LNCaP clone FGC (cell line): ENCODE measurements at places on chromosomes 6 and 20.

GRCh38 chr6:38192011-38192410 is 372.5 kb downstream of the ZFAND3 start:
- no peak for DNase-seq

DNA sequence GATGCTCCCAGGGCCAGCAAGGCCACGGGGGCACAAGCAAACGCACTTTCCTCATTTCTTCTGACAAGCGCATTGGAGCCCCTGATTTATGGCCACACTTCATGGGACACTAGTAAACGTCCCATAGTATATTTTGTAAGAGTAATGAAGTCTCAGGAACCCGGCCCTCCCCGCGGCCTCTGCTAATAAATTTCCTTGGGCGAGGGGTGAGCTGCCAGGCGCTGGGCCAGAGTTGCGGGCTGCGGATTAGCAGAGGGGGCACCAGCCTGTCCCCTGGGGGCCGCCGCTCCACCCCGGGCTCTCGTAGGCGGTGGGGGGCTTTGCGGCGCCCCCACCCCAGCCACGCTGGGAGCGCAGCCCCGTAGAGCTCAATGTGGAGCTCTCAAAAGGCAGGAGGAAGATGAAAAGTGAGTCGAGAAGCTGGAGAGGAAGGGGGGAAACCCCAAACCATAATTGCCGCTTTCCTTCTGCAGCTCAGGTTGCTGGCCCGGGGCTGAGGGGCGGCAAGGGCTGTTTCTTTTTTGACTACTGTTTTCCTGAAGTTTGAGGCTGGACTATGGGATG is 173.6 kb downstream of the CDC5L start:
- no peak for DNase-seq

- peak; percentile 92 for DNase-seq
These were observed 54.1 kb upstream of the SHLD1 start for GRCh38 chr20:5696011-5696559.

DNA sequence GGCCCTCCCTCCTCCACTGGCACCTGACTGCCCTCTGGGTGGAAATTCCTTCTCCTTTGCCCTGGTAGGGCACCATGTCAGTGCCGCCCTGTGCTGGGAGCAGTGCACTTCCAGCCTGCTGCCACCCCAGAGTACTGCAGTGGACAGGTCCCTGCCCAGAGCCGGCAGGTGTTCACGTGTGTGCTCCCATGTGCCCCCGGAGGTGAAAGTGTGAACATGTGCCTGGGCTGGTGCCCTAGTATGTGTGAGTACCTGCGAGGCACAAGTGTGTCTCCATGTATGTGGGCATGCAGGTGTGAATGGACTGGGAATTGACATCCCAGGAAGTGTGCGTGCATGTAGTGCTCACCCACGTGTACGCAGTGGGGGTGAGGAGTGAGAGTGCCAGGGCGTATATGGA is 29.4 kb downstream of the SDCBP2 start:
- no peak for DNase-seq

DNA sequence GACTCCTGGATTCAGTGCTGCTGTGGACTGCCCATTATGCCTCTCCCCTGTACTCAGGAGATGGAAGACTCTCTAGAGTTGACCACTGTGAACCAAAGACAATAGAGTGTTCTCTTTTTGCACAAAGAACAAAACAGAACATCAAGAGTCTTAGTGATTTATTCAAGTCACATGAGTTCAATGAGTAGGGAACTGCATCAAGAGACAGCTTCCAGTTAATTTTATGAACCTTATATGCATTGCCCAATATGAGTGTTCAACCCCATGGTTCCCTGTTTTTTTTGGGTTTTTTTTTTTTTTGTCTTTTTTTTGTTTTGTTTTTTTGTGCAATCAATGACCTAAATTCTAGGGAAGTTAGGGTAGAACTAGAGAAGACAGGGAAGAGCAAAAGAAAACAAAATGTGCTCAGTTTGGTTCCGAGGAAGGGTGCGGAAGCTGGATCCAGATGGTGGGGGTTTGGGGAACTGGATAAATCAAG is 224.3 kb downstream of the MAFB start:
- no peak for DNase-seq

DNA sequence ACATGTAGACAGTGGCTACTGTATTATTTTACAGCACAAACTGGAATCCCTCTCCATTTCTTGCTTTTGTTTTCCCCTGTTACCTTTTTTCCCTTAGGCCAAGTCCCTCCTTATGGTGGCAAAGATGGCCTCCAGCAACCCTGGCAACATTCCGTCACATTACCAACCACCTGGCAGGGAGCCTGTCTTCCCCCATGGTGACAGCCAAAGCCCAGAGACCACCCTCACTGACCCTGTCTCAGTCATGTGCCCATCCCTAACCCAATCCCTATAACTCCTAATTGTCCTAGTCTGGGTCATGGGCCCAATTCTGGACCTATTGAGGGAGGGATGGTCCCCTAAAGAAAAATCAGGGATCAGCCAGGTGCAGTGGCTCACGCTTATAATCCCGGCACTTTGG is 27.6 kb downstream of the PARD6B start:
- DNase-seq = no peak

- DNase-seq = no peak
These were observed 42.8 kb downstream of the SNHG17 start for GRCh38 chr20:38392356-38392755.

- DNase-seq = no peak
These were observed 985.1 kb downstream of the HACE1 start for GRCh38 chr6:103874575-103874974.

DNA sequence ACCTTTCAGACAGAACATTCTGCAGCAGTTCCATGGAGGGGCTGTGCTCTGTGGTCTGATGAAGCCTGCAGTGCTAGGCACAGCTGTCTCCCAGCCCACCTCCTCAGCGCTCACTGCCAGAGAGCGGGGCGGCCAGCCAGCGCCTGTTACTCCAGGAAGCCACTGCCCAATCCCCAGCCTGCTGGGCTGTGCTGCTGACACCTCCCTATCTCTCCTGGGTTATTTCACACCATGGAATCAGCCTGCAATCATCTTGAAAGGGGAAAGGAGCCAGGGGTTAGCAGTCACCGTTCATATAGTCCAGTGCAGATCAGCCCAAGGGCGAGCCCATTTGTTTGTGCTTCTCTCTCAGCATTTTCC is 46.3 kb upstream of the NHSL1 start:
- no peak for DNase-seq

DNA sequence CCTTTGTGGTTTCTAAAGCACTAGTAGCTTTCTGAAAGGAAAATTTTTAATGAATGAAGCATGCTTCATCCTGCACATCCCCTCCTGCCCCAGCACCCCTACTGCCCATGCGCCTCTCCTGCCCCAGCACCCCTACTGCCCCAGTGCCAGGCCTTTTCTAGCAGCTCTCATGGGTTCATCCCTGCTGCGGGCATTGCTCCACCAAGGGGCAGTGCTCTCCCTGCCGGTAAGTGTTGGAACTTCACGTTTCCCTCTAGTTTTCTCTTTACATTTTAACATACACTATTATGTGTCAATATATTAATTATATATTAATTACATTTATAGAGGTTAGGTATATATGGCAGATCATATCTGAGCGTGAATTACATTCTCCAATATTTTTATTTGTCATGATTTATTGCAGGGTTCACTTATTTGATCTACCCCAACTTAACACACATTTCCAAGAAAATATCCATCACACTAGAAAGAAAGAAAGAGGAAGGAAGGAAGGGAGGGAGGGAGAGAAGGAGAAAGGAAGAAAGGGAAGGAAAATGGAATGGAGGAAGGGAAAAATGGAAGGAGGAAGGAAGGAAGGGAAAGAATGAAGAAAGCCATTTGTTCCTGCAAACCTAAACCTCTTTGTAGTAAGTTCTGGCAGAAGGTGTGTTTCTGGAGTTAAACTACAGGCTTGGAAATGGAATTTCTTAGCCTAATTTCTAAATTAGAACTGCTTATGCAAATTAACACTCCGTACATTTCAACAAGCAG is 46.8 kb downstream of the CEP43 start:
- no peak for DNase-seq

DNA sequence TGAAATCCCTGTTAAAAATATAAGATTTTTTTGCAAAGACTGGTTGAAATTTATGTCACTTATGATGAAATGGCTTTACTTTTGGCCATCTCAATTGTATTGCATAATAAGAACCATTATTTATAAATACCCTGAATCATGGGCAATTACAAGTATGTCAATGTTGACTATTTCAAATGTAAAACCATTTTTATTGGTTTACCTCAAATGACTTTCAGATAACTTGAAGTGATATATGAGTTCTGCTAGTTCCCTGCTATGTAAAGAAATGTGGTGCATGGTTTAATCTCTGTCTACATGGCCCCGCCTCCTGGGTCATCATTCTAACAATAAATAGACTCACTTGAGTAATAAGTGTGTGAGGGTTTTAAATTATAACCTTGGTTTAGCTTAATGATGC is 275.6 kb upstream of the PREP start:
- peak; percentile 90 for DNase-seq

GRCh38 chr20:7935027-7935551 is 5.2 kb downstream of the HAO1 start:
- DNase-seq = no peak

DNA sequence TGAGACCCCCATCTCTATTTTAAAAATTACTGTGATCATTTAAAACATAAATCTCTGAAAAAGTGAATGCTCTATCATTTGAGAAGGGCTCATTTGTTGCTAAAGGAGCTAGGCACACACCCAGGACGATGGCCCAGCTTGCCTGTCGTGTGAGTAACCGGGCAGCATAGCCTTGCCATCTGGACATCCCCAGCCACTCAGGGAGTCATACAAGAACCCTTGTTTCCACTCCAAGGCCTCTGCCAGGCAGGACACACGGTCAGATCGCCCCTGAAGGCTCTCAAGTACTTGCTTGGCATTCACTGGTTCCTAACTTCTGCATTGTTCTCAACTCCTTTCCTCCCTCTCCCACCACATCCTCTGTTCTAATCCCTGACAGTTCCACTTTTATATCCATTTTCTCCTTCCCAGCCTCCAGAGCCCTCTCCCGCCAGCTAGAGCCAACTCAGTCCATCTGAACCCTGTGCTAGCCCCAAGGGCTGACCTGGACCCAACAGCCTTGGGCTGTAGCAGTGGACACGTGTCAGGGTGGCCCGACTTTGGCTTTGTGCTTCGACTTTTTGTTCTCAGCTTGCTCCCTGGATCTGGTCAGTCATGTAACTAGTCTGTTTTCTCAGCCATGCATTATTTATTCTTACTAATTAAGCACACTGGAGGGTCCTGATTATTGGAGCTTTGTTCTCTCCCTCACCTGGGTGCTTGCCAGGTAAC is 15.7 kb upstream of the EZR start:
- no peak for DNase-seq

DNA sequence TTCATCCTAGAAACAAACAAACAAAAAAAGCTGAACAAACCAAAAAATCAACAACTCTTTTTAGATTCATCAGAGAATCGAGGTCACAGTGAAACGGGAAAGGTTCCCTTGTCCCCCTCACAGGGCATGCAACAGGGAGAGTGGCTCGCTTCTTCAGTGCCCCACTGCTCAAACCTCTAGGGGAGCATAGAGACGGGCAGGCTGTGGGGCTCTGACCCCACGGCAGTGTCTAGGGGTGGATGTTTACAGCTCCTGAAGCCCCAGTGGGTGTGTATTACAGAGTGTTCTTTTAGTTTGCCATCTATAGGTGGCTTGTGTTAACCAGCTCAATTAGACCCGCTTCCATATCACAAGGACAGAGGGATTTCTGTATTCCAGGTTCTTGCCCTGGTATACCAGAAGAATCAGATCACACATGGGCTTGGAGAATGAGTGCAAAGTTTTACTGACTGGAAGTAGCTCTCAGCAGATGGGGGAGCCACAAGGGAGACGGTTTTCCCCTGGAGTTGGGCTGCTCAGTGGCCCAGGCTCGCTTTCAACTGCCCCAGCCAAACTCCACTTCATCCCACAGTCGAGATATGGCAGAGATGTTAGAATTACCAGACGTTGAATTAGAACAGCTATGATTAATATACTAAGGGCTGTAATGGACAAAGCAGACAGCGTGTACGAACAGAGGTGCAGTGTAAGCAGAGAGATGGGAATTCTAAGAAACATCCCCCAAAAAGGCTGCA is 192.6 kb upstream of the CST7 start:
- no peak for DNase-seq

DNA sequence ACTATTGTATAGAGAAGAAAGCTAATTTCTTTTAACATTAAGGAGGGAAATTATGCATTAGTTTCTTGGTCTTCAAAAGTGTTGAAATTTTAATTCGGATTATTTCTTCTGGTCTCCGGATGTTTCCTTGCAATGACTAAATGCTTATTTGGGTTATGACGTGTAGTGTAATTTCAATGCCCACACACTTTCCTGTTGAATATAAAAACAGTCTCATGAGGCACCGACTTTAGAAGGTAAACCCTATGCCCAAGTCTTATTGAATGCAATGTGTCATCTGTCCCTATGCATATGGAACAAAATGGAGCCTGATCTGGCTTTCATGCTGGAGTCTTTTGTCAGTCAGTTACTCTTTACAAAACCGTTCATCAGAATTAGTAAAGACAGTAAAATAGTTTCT is 17.7 kb downstream of the GJA1 start:
- DNase-seq = no peak

DNA sequence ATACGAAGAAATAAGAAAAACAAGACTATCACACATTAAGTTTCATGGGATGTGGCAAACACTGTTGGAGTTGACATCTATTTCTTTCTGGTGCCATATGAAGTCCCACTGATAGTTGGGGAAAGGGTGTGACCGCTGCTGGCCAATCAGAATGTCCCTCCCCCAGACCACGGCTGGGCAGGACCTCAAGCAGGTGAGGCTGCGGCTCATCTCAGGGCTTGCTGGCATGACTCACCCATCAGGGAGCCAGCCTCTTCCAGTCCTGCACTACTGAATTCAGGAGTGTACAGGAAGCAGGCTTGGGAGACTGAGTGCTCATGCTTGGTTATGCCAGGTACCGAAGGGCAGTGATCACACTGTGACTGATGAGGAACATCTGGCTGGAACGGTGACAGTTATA is 18.9 kb downstream of the PREP start:
- DNase-seq = no peak

GRCh38 chr6:37129566-37129965 is 40.4 kb upstream of the PIM1 start:
- no peak for DNase-seq

- no peak for DNase-seq
These were observed 131.9 kb upstream of the BACH2 start for GRCh38 chr6:90428514-90428913.

GRCh38 chr6:152086223-152086873 is 278.9 kb downstream of the ESR1 start:
- no peak for DNase-seq

GRCh38 chr20:770691-771090 is 2.4 kb upstream of the SLC52A3 start:
- no peak for DNase-seq
